ENCODE measurements at places on chromosomes 5 and 9. TPM values are rescaled to one million over a fixed set of nuclear protein-coding genes. Genes with fewer than 3 reads are reported as not detected.

The GRM6 gene
- not detected for polyA plus RNA-seq

The GFPT2 gene
- 2.7 TPM for polyA plus RNA-seq

The FAF2 gene
- polyA plus RNA-seq: 11.1 TPM

The BOD1 gene
- 43.6 TPM for polyA plus RNA-seq

The ECM2 gene
- 5.5 TPM for polyA plus RNA-seq

The NOXA1 gene
- polyA plus RNA-seq: 19.1 TPM

The ECSCR gene
- 31.9 TPM for polyA plus RNA-seq

The CSF1R gene
- 7.5 TPM for polyA plus RNA-seq

The BAAT gene
- polyA plus RNA-seq: 0.15 TPM

The SLC6A3 gene
- polyA plus RNA-seq: 0.09 TPM

The CDX1 gene
- 0.39 TPM for polyA plus RNA-seq

The CCDC152 gene
- 0.15 TPM for polyA plus RNA-seq

The BRINP1 gene
- 0.84 TPM for polyA plus RNA-seq

The SPATA9 gene
- polyA plus RNA-seq: 1.1 TPM

The SLCO6A1 gene
- polyA plus RNA-seq: not detected

The SGCD gene
- polyA plus RNA-seq: 0.99 TPM

The CARTPT gene
- polyA plus RNA-seq: not detected

The INSYN2B gene
- not detected for polyA plus RNA-seq

The TLR4 gene
- polyA plus RNA-seq: 5.8 TPM

The PCDHA1 gene
- polyA plus RNA-seq: not detected

The MAP1B gene
- 3.6 TPM for polyA plus RNA-seq

The LCN9 gene
- polyA plus RNA-seq: not detected

The PCDHAC1 gene
- 0.43 TPM for polyA plus RNA-seq

The ASS1 gene
- 1,185 TPM for polyA plus RNA-seq

The GHR gene
- polyA plus RNA-seq: 6.5 TPM

The BNC2 gene
- polyA plus RNA-seq: 5.4 TPM

The SOX30 gene
- not detected for polyA plus RNA-seq

The C9orf153 gene
- polyA plus RNA-seq: not detected

The SPATA31A1 gene
- polyA plus RNA-seq: not detected

The HTR4 gene
- not detected for polyA plus RNA-seq

The CDK7 gene
- 29.4 TPM for polyA plus RNA-seq

The PCA3 gene
- 0.11 TPM for polyA plus RNA-seq

The AGXT2 gene
- 215 TPM for polyA plus RNA-seq

The FST gene
- 0.45 TPM for polyA plus RNA-seq

The FLT4 gene
- 6.9 TPM for polyA plus RNA-seq

The SPINK14 gene
- polyA plus RNA-seq: not detected

The PFN3 gene
- not detected for polyA plus RNA-seq

Measured in kidney (tissue), 22 donors.